ENCODE measurements at places on chromosomes 7 and 10.

GRCh38 chr10:51510231-51510630 is 189.2 kb downstream of the CSTF2T start:
- DNase-seq: no peak

- no peak for DNase-seq
Observed at GRCh38 chr7:104254696-104255095, 46.9 kb upstream of the ORC5 start.

DNA sequence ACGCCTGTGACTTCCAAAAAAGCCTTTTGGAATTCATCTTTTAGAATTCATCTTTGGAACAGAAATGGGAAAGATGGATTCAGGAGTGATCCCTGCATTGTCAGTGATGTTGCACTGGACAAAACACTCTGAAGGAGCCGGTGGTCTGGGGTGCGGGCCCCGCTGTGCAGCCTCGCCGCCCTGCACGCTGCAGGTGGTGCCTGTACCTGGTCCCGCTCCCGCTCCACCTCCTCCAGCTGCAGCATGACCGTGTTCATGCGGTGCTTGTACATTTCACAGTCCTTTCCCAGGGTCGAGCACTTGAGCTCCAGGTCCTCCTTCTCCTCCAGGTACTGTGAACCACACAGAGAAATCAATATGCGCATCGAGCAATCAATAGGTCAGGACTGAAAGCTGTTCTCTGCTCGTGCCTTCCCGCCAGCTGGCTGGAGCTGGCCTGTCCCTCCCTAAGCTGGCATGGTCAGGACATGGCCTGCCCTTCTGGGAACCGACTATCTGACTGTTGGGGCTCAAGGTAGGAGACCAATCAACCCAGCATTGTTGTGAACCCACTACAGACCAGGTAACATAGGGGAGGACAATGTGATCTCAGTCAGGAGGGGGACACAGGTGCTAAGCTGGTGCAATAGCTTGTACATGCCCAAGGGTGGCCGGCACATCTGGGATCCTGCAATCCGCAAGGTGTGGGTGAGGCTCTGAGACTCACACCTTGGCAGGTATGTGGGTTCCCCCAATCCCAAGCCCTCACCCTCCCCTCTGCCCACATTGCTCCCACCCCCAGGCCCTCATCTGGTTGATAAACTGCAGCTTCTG is 93.8 kb upstream of the GNA12 start:
- no peak for DNase-seq

DNA sequence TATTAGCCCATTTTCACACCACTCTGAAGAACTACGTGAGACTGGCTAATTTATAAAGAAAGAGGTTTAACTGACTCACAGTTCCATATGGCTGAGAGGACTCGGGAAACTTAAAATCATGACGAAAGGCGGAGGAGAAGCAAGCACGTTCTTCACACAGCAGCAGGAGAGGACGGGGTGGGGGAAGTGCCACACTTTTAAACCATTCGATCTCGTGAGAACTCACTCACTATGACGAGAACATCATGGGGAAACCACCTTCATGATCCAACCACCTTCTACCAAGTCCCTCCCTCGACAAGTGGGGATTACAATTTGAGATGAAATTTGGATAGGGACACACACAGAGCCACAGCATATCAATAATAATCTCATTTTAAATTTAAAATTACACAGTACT is 80.2 kb downstream of the VWDE start:
- DNase-seq: no peak

DNA sequence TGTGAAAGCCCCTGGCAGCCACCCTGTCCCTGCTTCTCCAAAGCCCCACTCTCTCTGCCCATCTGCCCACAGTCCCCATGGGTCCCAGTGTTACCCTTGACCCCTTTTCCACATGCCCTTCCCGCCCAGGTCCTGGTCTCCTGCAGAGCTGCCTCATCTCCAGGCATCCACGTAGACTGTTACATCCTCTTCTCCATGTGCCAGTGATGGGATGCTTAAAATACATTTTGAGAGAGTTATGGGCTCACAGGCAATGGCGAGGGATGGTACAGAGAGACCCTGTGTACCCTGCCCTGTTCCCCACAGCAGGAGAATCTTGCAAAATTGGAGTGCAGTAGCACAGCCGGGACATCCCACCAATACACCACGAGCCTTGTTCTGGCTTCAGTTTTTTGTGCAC is 56.8 kb downstream of the GLRX3 start:
- DNase-seq: no peak

DNA sequence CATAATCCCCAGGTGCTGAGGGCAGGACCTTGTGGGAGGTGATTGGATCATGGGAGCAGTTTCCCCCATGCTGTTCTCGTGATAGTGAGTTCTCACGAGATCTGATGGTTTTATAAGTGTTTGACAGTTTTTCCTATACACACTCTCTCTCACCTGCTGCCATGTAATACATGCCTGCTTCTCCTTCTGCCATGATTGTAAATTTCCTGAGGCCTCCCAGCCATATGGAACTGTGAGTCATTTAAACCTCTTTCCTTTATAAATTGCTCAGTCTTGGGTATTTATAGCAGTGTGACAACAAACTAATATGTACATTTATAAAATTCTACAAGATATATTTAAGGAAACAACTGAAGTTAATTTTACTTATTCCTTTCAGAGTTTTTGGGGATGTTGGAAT is 170.8 kb upstream of the BET1 start:
- DNase-seq: no peak

DNA sequence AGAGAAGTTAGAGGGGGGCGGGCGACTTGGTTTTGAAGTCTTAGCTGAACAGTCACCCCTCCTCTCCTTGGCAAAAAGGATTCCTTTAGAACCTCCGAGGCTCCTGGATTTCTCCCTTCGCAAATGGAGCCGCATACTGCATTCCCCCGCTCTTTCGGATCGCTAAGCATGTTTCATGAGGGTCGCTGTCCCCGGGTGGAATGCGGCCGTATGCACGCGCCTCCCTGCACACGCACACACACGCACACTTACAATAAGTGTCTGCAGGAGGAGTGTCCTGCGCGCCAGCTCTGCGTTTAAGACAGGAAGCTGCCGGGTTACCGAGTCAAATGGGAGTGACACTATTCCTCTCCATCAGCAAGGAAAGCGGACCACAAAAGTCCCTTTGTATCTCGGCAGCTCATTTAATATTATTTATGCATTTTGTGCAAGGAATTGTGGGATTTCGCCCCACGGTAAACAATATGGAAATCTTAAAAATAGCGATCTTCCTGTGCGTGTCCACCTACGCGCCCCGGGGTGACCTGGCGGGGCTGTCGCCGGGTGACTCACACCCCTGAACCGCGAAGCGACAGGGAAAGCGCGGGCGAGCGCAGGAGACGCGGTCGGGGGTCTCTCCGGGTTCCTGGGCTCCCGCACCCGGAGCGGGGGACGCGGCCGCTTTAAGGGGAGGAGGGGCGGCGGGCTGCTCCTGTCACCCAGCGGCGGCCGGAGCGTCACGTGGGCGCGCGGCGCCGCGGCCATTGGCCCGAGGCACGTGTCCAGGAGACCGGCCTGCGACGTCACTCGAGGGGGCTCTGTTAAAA is 988 bp upstream of the EN2 start:
- no peak for DNase-seq

DNA sequence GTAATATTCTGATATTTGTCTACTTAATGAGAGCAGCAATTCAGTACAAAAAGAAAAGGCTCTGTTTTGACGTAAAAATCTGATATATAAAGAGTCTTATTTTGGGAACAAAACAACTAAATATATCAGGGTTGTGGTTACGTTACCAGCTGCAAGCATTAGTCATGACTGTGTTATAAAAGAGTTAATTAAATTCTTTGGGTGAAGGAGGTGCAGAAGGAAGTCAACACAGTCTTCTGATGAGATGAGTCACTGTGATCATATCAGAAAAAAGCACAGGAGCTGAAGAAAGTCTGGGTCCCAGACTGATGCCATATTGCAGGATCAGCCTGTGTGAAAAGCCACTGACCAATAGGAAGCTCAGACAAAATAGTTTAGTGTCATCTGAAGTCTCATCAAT is 234.3 kb upstream of the TEX47 start:
- DNase-seq: no peak

GRCh38 chr10:27241010-27241651 is 534 bp upstream of the ACBD5 start:
- DNase-seq: no peak

DNA sequence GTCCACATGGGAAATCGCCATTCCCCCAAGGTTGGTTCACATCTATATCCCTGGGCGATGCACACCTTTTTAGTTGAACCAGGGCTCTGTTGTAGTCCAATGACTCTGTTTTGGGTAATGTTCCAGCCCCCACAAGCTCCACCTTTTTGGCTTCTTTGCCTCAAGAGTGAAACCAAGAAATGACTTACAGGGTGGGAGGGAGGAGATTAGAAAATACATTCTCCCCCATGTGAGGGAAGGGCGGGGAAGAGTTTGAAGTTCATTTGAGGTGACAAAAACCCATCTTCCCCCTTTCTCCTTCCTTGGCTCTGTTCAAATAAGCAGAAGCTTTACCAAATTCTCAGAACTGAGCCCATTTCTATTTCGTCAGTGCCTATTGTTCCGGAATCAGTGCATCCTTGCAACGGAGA is 82.8 kb downstream of the GATA3 start:
- no peak for DNase-seq

- DNase-seq: no peak
Observed at GRCh38 chr10:78775891-78776290, 292.9 kb upstream of the ZMIZ1 start.

DNA sequence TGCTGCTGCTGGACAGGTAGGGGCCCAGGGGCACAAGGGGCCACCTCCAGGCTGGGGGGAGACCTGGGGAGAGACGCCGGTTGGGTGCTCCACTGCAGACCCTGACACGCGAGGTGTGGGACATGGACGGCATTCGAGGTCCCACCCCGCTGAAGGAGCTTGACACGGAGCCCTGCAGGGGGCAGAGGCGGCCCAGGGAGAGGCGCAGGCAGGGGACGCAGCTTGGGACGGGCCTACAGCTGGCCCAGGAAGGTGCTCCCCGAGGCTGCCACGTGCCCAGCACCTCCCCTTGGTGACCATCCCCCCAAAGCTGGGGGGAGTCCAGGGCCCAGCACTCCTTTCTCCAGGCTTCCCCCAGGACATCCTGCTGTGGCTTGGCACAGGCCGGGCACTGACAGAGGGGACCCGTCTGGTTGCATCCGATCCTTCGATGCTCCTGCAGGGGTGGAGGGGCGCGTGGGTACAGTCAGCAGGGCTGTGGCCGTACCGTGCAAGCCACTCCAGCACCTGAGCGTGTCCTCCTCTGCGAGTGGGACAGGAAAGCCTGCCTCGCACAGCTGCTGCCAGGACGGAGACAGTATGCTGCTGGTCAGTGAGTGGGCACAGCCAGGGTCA is 174.4 kb downstream of the ELFN1 start:
- DNase-seq: no peak

DNA sequence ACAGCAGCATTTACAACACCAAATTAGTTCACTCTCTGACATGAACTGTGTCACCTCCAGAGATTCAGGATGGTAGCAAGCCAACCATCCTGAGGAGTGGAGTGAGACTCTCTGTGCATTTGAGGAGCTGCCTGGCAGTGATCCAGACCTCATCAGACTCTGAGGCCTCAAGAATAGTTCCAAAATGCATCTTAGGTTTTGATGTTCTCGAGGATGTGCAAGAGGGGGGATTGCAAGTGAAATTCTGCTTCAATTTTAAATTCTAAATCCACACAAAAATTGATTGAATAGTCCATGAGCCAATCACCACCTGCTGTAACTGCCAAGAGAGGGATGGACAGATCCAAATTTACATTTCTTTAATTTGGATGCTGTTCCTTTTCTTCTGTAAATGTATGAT is 49.7 kb downstream of the SLK start:
- DNase-seq: no peak

DNA sequence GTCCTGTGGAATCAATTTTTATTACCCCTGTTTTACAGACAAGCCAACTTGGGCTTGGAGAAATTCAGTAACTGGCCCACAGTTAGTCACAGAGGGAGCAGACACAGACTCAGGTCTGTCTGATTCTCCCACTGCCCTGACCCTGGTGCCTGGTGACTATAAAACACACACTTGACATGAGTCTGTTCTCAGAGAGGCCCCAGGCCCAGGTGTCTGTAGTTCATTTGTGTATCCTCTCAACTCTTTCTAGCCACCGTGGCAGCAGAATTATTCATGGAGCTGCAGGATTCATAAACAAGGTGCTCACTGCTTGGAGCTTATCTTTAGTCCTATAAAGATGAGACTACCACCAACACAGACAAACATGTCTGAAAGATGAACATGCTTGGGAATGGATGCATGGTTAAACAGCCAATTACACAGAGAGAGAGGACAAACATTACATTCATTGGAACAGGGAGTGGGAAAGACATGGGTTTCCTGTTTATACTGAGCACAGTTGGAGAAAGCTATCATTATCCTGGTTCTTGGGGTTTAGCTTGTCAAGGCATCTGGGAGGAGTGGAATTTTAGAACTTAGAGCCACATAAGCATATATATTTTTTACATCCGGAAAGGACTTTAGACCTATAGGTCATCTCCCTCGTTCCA is 79.1 kb upstream of the PDCD4 start:
- DNase-seq: no peak

GRCh38 chr7:125090596-125090995 is 161.0 kb upstream of the POT1 start:
- no peak for DNase-seq

GRCh38 chr10:73229567-73229966 is 17.5 kb downstream of the DNAJC9 start:
- DNase-seq: no peak

- no peak for DNase-seq
Observed at GRCh38 chr10:52213321-52213752, 100.7 kb upstream of the DKK1 start.

DNA sequence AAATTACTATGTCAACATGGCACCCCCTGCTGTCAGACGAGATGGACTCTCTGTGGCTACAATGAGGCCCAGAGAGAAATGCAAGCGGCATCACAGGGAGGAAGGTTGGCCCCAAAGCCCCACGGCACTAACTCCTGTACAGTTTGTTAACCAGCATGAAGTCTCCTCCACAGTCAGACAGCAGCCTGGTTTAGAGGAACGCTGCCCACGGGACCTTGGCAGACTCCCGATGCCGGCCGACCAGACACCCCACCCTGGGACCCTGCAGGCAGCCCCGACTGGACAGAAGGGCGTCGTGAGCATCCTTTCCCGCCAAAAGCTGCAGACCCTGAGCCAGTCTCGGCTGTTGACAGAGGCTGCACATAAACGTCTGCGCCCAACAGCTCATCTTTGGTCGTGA is 158.8 kb downstream of the DIP2C start:
- no peak for DNase-seq

GRCh38 chr10:128480601-128481000 is 354.4 kb upstream of the MKI67 start:
- DNase-seq: no peak

DNA sequence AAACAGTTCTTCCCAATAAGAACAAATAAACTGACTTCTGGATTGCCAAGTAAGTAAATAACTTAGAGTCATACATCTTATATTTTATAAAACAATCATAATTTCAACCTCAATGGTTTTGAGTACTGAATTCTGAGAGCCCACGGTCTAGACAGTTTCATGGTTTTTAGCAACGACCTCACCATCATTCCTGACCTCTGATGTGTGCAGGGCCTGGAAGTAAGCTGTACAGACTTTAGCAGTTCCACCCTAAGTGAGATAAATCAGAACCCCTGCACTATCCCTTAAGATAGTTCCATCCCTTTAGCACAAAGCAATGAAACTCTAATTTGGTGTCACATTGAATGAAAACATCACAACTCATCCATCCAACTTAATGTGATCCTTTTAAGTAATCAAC is 86.0 kb downstream of the NEBL start:
- no peak for DNase-seq

All from esophagus squamous epithelium (tissue), 5 donors.